ENCODE measurements at places on chromosomes 13 and 19.

- no peaks in the 10 kb centered on the region for H3K4me1 ChIP-seq
- H3K27me3 ChIP-seq = peaks cover 8% of the 10 kb centered on the region
- no peak overlapping the region for H3K27ac ChIP-seq
- no peak overlapping the region for H3K4me3 ChIP-seq
These were observed 2.0 kb upstream of the GRK1 start for GRCh38 chr13:113664751-113665596.

GRCh38 chr19:21317821-21318220, 11.4 kb downstream of the ZNF708 start:
- no peak overlapping the region for H3K27ac ChIP-seq
- H3K36me3 ChIP-seq = no peaks in the 10 kb centered on the region
- no peak for DNase-seq
- H3K4me3 ChIP-seq = no peak overlapping the region
- H3K4me1 ChIP-seq = peaks cover 18% of the 10 kb centered on the region

DNA sequence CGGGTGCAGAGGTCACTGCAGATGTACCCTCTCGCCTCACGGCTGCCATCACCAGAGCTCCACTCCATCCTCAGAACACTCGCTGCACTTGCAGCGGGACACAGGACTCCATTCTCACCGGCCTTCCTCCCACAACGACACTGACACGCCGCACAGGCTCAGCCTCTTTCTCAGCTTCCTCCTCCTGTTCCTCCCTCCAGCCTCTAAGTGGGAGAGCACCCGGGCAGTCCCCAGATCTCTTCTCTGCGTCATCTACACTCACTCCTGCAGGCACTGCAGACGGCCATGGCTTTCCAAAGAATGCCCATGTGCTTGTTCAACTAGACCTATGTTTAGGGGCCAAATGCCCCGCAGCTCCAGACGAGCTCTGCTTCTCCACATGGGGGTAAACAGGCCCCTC, 14.3 kb upstream of the FKRP start:
- no peaks in the 10 kb centered on the region for H3K27me3 ChIP-seq
- H3K4me1 ChIP-seq = peaks cover 10% of the 10 kb centered on the region
- DNase-seq = no peak
- no peak overlapping the region for H3K4me3 ChIP-seq
- peaks cover 5% of the 10 kb centered on the region for H3K36me3 ChIP-seq
- peak overlapping the region; percentile 48 for H3K27ac ChIP-seq

DNA sequence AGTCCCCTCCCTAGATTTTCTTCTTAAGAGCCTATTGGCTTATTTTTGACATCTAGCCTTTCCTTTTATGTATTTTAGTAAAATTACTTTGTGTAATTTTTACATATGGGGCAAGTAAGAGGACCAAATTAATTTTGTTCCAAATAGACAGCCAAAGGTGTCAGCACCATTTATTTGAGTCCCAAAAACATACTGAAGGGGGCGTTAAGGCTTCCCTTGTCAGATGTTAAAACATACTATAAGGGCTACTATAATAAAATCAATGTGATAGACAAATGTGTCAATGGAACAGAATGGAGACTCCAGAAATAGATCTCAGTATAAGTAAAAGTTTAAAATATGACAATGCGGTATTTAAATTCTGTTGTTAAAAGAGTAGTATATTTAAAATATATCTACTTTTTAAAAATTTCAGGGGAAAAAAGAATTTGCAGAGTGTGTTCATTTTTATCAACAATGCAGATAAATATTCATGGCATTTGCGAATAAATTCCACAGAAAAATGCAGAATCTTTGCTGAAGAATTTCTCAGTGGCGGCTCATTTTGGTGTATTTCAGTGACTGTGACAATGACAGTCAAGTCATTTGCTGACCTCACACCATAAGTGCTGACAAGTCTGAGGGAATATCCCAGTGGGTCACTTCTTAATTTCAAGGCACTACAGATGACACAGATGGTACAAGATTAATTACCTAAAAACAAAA, 133.7 kb downstream of the MTUS2 start:
- DNase-seq = no peak
- no peaks in the 10 kb centered on the region for H3K4me1 ChIP-seq
- no peaks in the 10 kb centered on the region for H3K27me3 ChIP-seq
- H3K27ac ChIP-seq = no peak overlapping the region
- no peak overlapping the region for H3K4me3 ChIP-seq

GRCh38 chr13:23963947-23964346, 66.6 kb upstream of the C1QTNF9B start:
- peaks cover 8% of the 10 kb centered on the region for H3K4me1 ChIP-seq
- H3K4me3 ChIP-seq = no peak overlapping the region
- no peaks in the 10 kb centered on the region for H3K27me3 ChIP-seq
- H3K27ac ChIP-seq = no peak overlapping the region

All from GM23248 (cell line).